ENCODE measurements at places on chromosomes 6 and 20.
A peak's percentile ranks its signal among the peaks of the same experiment; 100 is the strongest.

DNA sequence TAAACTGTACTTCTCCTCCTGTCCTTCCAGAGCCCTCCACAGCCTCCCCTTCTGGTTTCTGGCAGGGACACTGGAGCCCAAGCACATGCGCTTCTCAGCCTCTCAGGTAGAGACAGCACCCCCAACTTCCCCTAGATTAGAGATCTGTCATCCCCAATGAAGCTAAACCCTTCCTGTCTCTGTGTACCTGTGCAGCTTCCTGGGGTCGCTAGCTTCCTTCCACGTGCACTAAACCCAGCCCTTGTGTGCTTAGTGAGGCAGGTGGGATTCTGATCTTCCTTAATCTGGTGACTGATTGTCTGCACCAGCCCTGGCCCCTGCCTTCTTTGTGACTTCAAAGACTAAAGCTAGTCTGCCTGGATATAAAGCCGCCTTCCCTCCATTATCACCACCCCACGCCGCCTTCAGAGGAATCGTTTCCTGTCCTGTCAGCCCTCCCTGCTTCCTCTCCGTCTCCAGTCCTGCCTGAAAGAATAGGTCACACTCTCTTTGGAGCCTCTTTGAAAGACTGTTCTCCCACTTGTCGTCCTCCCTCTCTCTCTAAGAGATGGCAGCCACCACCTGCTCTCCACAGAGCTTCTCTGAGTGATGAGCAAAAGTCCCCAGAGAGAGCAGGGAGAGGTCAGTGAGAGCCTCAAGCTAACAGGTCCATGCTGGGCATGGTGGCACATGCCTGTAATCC is 27.5 kb downstream of the CAPN11 start:
- no peak for DNase-seq

DNA sequence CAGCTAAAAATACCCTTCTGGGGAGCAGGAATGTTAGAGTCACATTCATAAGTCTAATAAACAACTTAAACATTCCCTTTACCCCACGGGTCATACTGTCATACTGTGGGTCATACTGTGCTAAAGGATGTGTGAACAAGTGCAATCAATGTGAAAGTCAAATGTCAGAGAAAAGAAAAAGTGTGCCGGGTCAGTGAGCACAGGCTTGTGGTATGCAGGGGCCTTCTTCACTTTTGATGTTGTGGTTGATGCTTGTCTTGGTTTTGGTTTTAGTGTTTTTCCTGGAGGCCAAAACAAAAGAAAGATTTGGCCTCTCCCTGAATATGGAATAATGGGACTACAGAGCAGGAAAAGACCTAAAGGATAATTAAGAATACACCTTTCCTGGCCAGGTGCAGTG is 267.9 kb upstream of the PLN start:
- DNase-seq: no peak

DNA sequence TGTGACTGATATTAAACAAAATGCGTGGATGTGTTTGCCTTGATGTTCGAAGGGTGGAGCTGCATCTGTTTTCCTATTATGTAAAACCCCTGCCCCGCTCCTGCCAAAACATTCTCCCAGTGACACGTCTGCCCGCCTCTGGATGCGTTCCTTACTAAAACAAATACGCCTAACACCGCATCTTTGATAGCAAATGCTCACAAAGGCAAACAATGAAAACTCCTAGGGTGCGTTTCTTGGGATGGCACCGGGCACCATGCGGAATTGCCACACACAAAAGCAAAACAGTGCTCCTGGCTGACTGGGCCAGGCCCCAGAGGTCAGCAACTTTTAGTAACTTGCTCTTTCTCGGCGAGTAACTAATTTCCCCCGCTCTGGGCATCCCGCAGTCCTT is 9.0 kb upstream of the FOXC1 start:
- peak; percentile 34 for DNase-seq

GRCh38 chr6:3402310-3403237 is 54.3 kb downstream of the SLC22A23 start:
- no peak for DNase-seq
